NCI-H1105 (cell line): ENCODE measurements at places on chromosomes 7 and 10.

- DNase-seq, result no peak
Observed at GRCh38 chr7:146375170-146375569, 258.6 kb downstream of the CNTNAP2 start.

DNA sequence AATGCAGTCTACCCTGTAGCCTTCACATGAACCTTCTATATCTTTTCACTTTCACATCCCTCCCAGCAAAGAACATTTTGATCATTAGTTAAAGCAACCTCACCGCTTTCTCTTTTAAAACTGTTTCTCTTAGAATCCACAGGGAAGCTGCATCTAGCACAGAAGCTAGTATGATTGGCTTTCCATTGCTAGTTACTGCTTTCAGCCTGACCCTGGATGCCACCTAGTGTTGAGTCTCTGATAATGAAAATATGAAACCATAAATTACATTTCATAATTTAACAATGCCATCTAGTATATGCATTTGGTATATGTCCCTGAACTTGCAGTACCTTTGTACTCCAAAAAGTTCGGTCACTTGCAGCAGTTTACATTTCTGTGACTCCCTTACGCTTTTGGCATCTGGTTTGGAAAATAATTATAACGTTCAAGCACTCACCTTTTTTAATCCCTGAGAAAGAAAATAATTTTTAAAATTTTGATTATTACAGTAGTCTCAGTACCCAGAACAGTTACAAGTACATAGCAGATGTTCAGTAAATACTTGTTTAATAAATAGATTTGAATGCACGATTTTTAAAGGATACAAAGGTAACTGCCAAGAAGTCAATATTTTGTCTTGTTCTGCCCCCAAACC, 22.7 kb downstream of the CISD1 start:
- peak; percentile 14 for DNase-seq

DNA sequence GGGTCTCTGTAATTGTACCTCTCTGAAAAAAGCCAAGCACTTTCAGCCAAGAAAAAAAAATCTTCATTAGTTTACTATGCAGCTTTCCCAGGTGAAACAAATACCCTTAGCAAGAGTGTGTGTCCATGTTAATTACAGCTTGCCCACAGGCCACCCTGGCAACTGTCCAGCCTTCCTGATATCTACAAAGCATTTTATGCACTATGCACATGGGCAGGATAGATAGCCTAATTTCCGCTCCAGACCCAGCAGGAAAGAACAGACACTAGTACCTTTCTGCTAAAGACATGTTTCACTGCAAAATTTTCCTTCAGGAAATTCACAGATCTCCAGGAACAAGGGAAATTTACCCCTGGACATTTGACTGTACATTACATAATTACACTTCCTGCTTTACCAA, 24.4 kb downstream of the CACNA2D1 start:
- DNase-seq, result peak; percentile 27

DNA sequence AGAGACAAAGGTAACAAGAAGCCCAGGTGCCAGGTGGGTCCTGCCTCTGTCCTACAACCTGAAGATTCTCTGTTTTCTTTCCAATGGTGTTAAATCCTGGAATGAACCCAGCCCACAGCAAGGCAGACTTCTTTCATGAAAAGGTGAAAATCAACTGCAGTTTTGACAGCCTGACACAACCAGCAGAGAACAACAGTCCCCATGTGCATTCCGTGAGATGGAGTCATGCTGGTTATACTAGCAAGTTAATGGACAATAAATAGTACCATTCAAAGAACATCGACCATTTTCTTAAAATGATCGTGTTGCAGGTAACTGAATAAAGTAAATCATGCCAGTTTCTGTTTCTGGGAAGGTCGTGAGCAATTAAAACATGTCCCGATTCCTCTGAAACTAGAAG, 131.5 kb downstream of the SFMBT2 start:
- no peak for DNase-seq

DNA sequence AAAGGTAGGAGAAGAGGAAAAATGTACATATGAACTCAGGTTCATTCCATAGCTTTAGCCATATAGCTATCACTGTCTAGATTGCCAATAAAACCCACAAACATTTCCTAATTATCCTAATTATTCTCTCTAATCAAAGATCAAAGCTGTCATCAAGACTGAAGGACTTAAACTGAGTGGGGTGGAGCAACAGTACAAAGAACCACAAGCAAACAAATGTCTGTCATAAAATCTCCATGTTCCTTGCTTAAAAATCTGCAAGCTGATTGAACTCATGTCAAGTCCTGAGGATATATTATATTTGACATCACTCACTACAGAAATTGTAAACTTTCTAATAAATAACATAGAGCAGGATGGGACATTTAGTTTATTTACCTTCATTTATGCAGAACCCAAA, 315.9 kb downstream of the SNX13 start:
- DNase-seq, result no peak

DNA sequence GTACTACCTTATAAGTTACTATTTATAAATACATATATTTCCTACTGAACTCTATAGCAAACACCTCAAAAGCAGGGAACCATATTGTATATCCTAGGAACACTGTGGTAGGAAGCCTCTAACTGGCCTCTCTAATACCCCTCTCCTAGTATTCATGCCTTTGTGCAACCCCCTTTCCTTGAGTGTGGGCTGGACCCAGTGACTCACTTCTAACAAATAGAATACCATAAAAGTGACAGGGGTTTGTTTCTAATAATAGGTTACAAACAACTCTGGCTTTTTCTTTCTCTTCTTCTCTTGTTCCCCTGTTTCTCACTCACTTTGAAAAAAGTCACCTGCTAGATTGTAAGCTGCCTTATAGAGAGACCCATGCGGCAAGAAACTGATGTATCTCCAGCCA, 51.6 kb upstream of the MACC1 start:
- no peak for DNase-seq

DNA sequence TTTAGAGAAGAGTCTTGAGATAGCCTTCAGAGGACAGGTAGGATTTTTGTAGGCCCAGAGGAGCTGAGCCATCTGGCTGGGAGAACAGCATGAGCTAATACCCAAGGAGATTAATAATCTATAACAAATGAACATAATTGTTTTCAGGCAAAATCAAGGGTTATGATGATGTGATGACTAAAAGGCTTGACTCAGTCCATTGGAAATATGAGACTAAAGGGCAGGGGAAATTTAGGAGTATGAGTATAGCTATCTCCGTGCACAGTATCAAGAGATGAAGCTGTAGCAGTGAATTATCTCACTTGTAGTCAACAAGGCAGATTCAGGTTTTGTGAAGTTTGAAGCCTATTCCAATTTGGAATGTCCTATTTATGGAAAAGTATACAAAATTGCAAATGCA, 40.1 kb downstream of the CSTF2T start:
- DNase-seq, result no peak

- no peak for DNase-seq
Observed at GRCh38 chr7:34928052-34928451, 109.2 kb downstream of the DPY19L1 start.

GRCh38 chr7:45979275-45980180, 58.5 kb upstream of the IGFBP3 start:
- no peak for DNase-seq

GRCh38 chr10:75208181-75208580, 2.4 kb upstream of the VDAC2 start:
- DNase-seq, result no peak

DNA sequence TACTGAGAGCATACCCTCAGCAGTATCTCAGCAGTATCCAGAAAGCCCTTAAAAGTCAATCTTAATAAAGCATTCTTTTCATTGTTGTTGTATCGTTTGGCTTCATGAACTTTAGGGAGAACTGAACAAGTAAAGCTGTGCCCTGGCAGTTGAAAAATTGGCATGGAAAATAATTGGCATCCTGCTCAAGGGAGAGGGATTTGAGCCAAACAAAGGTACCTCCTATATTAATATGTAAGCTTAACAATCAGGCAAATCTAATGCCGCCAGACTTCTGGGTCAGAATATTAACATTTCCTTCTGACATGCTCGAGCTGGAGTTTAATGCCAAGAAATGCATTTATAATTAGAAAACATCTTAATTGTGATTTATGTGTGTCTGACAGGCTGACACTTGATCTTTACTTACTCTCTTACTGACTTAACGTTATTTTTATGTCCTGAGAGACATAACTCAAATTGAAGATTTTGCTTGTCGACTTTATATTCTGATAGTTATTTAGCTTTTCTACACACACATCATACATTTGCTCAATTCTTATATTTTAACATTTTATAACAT, 42.1 kb upstream of the PCDH15 start:
- DNase-seq, result no peak

GRCh38 chr10:69512901-69513300, 60.3 kb downstream of the NEUROG3 start:
- DNase-seq, result no peak
